ENCODE measurements at places on chromosomes 5 and 9.

DNA sequence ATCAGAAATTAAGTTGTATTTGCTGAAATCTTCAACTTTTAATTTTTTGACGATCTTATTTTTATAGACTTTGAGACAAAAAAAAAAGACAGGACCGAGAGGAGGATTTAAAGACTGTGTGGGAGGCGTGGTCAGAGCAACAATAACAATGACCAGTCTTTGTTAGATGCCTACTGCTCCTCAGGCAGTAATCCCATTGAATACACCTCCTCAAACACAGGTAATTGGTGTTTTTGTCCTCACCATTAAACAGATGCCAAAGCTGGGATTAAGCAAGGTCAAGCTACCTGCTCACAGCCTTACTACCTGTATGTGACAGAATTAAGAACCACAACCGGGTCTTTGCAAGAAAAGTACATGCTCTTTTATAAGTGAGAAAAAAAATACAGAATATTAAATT lies 233.3 kb upstream of the GRAMD2B start:
- DNase-seq: no peak

GRCh38 chr9:107060062-107060461 lies 197.1 kb downstream of the ZNF462 start:
- DNase-seq: no peak

DNA sequence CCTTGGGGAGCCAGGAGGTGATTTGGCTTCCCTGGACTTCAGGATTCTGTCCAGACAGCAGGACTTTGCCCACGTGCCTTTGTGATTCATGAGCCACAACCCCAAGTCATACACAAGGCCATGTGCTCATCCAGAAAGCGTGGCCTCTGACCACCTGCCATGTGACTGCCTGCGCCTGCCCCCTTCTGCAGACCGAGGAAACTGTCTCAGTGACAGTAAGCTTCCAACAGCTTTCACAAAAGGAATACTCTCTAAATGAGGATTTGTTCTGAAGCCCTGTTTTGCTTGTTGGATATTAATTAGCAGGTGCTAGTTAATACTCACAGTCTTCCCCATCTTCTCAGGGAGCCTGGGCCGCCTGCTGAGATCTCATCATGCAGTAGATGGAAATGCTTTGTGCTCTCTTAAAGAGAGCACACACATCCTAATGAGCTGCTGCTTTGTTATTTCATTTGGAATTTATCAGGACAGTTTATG lies 36.9 kb upstream of the ANGPTL2 start:
- no peak for DNase-seq

DNA sequence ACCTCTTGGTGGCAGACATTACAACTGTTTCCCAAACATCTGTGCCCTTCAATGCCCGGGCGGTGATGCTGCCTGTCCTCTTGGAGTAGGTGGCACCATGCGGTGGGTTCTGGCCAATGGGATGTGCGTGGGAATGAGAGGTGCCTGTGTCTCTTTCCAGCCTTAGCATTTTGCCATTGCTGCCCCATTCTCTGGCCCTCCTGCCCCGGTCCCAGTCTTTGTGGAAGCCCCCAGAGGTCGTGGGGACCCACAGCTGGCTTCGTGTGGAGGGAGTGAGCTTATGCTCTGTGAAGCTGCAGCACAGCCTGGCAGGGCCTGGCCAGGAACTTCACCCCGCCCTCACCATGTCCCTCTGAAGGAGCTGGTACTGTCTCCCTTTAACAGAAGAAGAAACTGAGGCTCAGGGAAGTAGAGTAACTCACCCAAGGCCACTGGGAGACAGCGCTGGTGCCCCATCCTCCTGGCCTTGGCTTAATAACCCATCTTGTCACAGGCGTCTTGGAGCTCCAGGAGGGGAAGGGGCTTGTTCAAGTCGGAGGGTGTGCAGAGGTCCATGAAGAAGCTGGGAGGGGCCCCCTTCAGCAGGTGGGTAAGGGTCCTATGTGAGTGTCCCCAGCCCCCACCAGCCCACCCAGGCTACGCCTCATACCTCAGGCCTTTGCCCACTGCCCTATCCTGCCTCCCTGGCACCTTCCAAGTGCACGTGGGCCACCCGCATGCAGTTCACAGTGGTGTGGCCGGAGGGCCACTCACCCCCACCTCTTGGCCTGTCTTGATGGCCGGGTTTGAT lies 173.6 kb downstream of the GAPVD1 start:
- DNase-seq: no peak

DNA sequence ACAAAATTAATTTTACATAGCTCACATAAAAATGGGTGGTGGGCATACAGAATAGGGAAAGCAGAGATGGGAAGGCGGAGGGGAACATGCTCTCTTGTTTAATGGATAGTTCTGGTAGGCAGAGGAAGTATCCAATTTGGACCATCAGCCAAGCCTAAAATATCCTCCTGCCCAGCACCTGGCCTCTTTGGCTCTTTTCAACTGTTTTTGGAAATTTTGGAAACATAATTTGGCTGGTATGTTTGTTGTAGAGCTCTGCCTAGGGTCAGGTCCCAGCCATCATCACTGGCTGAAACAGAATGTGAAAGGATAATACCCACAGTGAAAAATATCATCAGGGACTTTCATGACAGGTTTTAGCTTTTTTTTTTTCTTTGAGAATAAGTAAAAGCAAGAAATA lies 467.3 kb upstream of the DMAC1 start:
- no peak for DNase-seq

GRCh38 chr5:113663879-113664541 lies 150.5 kb downstream of the YTHDC2 start:
- DNase-seq: no peak

DNA sequence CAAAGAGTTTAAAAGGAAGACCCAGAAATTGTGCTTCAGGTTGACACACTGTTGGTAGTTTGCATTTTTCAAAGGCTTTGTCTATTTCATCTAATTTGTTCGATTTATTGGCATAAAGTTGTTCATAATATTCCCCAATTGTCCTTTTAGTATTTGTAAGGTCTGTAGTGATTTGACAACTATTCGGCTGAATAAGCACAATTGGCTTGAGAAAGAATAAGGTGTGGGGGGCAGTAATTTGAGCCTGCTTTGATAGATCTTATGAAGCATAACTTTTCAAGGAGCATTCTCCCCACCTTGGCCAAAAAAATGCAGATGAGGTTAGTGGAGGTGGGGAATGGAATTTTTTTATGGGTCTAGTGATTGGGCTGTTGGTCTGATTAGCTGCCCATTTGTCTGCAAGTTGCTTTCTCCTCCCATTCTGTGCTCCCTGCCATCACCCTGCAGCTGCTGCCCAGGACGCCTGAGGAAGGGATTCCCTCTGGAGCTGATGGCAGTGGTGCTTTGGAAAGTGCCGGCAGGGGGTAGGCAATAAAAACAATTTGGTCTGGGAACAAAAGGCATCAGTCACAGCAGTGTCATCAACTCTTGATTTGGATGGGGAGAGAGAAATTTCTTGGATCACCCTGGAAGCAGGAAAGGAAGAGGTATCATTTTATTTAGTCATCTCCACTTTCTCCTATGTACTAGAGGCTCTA lies 26.6 kb downstream of the WNT8A start:
- no peak for DNase-seq

GRCh38 chr5:109688630-109688969 lies 1.1 kb upstream of the MAN2A1 start:
- DNase-seq: no peak

DNA sequence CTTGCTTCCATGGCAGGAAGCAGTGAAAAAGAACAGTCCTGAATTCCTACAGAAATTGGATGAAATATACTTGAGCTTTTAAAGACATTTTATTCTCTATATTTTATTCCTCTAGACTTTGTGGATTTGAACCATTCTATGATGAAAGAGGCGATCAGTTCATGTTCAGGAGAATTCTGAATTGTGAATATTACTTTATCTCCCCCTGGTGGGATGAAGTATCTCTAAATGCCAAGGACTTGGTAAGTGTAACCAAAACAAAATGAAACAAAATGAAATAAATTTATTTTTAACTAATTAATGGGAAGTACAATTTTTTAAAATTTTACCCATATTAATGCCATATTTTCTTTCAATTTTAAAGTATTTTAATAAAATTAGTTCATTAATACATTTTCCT lies 34.1 kb downstream of the STARD4 start:
- DNase-seq: no peak

DNA sequence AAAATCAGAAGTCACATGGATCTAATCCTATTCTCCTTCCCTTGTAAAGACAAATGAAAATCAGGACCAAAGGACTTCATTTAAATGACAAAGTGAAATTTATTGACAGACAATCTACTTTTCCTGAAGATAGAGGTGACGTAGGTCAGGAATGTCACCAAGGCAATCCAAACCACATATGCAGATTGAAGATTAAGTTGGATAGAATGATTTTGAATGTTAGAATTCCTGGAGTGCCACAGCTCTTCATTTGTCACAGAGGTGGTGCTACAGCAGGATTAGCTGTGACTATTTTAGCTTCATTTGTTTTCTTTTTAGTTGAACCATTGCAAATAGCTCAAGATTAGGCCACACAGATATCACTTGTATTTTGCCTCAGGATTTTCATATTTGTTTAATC lies 736.0 kb upstream of the ARRDC3 start:
- no peak for DNase-seq

DNA sequence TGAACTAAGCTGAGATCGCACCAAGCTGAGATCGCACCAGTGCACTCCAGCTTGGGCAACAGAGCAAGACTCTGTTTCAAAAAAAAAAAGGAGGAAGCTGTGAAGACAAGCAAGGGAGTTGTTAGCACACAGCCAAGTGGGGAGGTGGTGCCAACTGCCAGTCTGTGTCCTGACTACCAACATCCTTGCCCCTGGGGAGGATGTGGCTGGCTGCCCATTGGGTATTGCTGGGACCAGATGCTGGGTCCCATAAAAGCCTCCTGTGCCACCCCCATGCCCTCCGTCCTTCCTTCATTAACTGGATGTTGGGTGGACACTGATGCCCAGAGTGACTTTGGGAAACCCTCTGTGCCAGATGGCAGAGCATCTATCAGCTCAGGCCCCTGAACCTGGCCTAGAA lies 157.1 kb upstream of the COL5A1 start:
- DNase-seq: no peak

GRCh38 chr9:72356041-72356582 lies 8.9 kb downstream of the ZFAND5 start:
- no peak for DNase-seq

GRCh38 chr5:10700516-10700915 lies 60.5 kb downstream of the DAP start:
- no peak for DNase-seq

- DNase-seq: no peak
These were observed 128.2 kb upstream of the TMEM161B start for GRCh38 chr5:88396751-88397281.

DNA sequence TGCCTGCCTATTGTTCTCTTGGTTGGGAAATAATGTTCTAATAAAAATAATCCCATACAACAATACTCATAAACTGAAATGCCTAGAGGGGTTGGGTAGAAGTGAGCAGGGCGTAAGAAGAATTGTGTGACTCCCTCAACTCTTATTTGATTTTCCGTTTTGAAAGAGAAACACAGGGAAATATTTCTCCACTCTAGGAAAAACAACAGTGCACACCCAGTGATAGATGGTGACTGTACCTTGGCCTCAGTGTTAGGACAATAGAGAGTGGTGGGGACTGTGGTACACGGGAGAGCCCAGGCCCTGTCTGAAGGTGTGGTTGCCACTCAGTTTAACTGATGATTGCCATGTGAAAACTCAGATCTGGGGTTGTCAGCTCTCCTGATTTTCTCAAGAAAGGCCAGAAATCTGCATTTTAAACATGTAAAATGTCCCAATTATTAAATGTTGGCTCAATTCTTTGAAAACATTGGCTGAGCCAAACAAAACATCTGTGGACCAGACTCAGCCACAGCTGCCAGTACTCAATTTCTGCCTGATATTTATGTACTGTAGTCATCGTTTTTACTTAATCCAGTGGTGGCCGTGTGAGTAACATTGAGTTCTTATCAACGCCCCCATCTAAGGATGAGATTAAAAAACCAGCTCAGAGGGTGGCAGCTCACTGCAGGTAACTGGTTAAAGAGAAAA lies 103.8 kb upstream of the ZNF618 start:
- DNase-seq: no peak

GRCh38 chr9:28317745-28318144 lies 744.5 kb upstream of the C9orf72 start:
- DNase-seq: no peak

DNA sequence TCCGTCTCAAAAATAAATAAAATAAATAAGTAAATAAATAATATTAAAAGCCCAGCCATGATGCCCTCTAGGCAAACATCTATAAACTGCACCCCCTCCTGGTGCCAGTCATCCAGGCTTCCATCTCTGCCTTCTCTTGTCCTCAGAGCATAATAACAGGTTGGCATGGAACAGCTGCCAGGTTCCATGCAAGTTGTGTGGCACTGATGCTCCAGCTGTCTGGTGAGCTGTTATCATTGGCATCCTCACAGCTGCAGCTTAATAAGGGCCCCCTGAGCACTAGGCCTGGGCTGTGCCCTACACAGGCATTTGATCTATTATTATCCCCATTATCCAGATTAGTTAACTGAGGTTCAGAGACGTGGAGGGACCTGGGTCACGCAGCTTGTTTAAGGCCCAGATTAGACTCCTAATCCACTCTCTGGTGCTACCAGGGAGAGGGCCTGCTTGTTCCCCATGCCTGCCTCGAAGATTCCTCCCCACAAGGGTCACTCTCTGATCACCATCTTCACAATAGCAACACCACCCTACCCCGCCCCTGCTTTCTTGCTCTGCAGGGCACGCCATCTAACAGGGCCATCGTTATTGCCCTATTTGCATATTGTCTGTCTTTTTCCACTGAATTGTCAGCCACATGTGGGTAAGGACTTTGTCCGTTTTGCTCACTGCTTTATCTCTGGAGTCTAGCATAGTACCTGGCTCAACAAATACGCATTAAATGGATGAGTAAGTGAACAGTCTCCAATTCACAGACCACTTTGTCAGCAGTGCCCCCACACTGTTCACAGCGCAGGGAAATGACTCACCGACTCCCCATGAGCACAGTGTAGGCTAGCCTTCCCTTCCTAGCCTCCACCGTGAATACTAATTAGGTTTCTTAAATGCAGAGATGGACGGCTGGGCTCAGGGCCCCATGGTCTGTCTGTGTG lies 1.5 kb upstream of the DNM1 start:
- no peak for DNase-seq

DNA sequence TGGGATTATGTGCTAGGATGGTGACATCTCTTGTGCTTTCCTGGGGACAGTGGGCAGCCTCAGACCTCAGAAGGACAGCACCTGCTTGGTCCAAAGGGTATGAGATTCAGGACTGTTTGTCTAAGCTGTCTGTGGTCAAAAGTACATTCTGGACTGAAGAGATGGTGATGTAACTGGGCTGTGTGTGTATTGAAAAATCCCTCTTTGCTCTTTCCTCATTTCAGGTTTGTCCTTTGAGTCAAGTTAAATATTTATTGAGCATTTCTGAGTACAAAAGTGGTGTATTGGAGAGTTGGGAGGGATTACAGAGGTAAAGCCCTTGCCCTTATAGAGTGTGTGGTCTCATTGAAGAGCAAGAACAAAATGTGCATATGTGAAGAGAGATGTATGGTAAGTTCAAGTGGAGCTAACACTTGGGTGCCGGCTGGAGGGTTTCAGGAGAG lies 46.7 kb downstream of the RCL1 start:
- DNase-seq: no peak

Measured in stimulated activated CD8-positive, alpha-beta memory T cell treated with anti-CD3 and anti-CD28 coated beads, Interleukin-15, amount 100 ng/mL, for 48 hours (primary cell).